ENCODE measurements at places on chromosomes 6 and 20. TPM values are rescaled to one million over a fixed set of nuclear protein-coding genes. Genes with fewer than 3 reads are reported as not detected.
A peak's percentile ranks its signal among the peaks of the same experiment; 100 is the strongest.

ADGB gene
- total RNA-seq, result not detected

GRCh38 chr6:47247227-47247797 lies 62.4 kb downstream of the TNFRSF21 start:
- no peaks in the 10 kb centered on the region for H3K36me3 ChIP-seq
- no peaks in the 10 kb centered on the region for H3K27me3 ChIP-seq
- H3K4me3 ChIP-seq, result no peak overlapping the region
- peak; percentile 9 for DNase-seq
- peaks cover 27% of the 10 kb centered on the region for H3K4me1 ChIP-seq

GRCh38 chr6:19812512-19813119 lies 24.6 kb upstream of the ID4 start:
- peak; percentile 36 for DNase-seq
- peaks cover 70% of the 10 kb centered on the region for H3K27me3 ChIP-seq
- H3K4me3 ChIP-seq, result no peak overlapping the region

GRCh38 chr6:73036689-73037088 lies 188.6 kb downstream of the KHDC1L start:
- no peaks in the 10 kb centered on the region for H3K27me3 ChIP-seq
- peaks cover 10% of the 10 kb centered on the region for H3K4me1 ChIP-seq
- H3K27ac ChIP-seq, result no peak overlapping the region
- H3K4me3 ChIP-seq, result no peak overlapping the region
- H3K36me3 ChIP-seq, result peaks cover 10% of the 10 kb centered on the region
- no peak for DNase-seq

DNA sequence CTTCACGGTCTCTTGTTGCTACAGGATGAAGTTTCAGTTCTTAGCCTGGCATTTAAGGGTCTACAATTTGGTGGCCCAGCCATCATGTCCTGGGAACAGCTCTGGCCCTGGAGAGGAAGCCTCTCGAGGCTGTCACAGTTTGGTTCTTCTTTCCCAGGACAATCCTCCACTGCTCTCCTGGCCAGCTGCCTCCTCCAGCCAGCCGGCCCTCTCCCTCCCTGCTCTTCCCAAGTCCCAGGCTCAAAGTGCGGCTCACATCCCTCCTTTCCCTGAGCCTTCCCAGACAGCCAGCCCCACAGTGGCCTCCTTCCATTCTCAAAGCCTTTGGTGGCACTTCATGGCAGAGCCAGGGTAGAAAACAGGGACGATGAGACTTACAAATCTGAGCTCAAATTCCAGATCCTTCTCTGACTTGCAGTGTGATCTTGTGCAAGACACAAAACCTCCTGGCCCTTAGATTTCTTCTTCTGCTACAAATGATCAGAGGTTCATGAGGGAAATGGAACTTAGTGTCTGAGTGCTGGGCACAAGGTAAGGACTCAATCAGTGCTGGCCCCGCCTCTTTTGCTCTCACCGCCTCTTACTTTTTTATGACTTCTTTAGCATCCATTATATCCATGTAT lies 223.8 kb upstream of the ECI2 start:
- H3K36me3 ChIP-seq, result peaks cover 6% of the 10 kb centered on the region

DNA sequence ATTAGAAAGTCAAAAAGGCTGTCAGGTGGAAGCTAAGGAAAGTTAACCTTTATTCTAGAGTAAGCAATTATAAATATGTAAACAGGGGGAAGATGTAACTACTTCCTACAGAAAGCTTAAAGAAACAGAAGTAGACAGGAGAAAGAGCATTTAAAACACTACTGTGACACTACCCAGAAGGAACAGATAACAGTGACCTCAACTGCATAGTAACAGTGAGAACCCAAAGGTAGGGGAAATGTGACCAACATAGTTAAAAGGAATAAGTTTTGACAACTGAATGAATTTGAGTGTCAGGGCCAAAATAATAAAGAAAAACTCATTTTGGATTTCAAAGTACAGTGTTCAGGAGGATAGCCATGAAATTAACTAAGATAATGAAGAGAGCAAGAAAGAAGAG lies 43.5 kb downstream of the IBTK start:
- peak overlapping the region; percentile 43 for H3K27ac ChIP-seq
- no peaks in the 10 kb centered on the region for H3K27me3 ChIP-seq
- peaks cover 84% of the 10 kb centered on the region for H3K36me3 ChIP-seq
- no peak for DNase-seq
- no peak overlapping the region for H3K4me3 ChIP-seq

DNA sequence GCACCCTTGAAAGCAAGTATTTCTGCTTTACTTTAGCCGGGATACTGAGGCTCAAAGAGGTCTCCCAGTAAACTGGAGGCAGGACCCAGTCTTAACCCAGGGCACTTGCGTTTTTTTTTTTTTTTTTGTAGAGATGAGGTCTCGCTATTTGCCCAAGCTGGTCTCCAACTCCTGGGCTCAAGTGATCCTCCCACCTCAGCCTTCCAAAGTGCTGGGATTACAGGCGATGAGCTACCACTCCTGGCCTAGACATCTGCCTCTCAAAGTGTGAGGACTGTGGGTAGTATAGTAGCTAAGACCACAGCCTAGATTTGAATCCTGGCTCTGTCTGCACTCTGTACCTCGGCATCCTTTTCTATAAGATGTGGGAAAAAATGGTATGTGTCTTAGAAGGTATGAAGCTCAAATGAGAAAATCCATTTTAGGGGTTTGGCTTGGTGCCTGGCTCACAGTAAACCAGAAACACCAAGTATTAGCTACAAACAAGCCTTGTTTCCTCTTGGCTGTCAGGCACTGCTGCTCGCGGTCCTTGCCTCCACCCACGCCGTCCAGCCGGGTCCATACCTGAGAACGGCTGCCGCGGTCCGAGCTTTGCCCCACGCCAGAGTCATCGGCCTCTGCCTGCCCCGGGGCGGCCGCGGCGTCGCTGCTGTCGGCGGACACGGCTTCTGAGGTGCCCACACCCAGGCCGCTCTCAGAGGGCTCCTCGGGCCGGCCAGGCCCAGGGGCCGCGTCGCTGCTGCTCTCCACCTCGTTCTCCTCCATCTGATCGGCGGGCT lies 1.2 kb downstream of the ZNF335 start:
- H3K36me3 ChIP-seq, result peaks cover 41% of the 10 kb centered on the region
- H3K27me3 ChIP-seq, result no peaks in the 10 kb centered on the region
- H3K27ac ChIP-seq, result peak overlapping the region; percentile 100
- DNase-seq, result no peak
- H3K4me3 ChIP-seq, result peak overlapping the region; percentile 71

- DNase-seq, result no peak
- H3K27me3 ChIP-seq, result no peaks in the 10 kb centered on the region
- H3K4me1 ChIP-seq, result peaks cover 9% of the 10 kb centered on the region
- H3K4me3 ChIP-seq, result no peak overlapping the region
- H3K36me3 ChIP-seq, result no peaks in the 10 kb centered on the region
- H3K27ac ChIP-seq, result no peak overlapping the region
Observed at GRCh38 chr6:131042664-131043063, 20.4 kb downstream of the EPB41L2 start.

GRCh38 chr20:44405257-44405656 lies 49.8 kb downstream of the HNF4A start:
- H3K4me3 ChIP-seq, result no peak overlapping the region
- peak overlapping the region; percentile 14 for H3K27ac ChIP-seq
- H3K27me3 ChIP-seq, result no peaks in the 10 kb centered on the region
- H3K4me1 ChIP-seq, result peaks cover 19% of the 10 kb centered on the region
- DNase-seq, result no peak

DNA sequence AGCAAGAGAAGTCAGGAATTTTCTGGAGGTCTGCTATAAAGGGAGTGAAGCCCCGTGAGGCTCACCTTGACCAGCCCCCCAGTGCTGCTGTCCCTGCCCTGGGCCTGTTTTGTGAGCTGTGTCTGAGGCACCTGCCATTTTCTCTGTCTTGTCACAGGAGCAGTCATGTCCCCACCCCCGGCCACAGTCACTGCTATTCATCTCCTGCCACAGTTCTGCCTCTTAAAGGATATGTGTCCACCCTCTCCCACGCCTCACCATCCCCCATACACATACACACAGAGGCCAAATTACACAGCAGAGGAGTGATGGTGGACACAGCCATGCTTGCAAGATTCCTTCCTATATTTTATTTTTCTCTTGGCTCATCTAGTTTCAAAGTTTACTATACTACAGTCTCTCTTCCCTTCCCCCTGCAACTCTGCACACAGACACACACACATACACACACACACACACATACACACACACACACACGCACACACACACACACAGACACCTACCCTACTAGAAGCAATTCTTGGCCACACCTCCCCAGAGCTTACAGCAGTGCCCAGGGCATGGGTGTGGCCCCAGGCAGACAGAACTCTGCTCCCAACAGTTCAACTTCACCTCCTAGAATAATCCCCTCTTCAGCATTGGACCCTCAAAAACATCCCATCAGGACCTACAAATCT lies 68.7 kb upstream of the TAB2 start:
- DNase-seq, result peak; percentile 41
- no peak overlapping the region for H3K27ac ChIP-seq
- H3K36me3 ChIP-seq, result peaks cover 4% of the 10 kb centered on the region
- H3K27me3 ChIP-seq, result no peaks in the 10 kb centered on the region
- peaks cover 22% of the 10 kb centered on the region for H3K4me1 ChIP-seq
- no peak overlapping the region for H3K4me3 ChIP-seq

- H3K4me3 ChIP-seq, result no peak overlapping the region
- H3K27me3 ChIP-seq, result no peaks in the 10 kb centered on the region
- peaks cover 29% of the 10 kb centered on the region for H3K4me1 ChIP-seq
- peak overlapping the region; percentile 89 for H3K27ac ChIP-seq
Observed at GRCh38 chr6:35024551-35025054, 116.5 kb downstream of the TCP11 start.

GSTA4 gene
- total RNA-seq, result 5.3 TPM

- no peak for DNase-seq
- no peaks in the 10 kb centered on the region for H3K4me1 ChIP-seq
- no peaks in the 10 kb centered on the region for H3K27me3 ChIP-seq
Observed at GRCh38 chr6:155534678-155535077, 79.0 kb upstream of the NOX3 start.

DNA sequence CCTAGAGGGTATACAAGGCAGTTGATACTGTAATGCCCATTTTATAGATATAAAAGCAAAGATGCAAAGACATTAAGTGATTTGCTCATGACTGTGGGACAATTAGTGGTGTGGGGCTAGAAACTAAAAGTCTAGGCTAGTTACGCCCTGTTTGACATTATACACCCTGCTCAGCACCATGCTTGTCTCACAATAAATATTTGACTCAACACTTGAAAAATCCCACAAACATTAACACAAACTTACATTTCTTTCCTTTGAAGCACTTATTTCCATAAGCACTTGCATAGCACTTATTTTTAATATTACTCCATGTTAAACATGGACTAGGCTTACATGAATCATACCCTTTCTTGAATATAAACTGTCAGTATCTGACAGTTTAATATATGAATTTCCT lies 36.5 kb upstream of the SNRPB2 start:
- H3K4me3 ChIP-seq, result no peak overlapping the region
- no peak overlapping the region for H3K27ac ChIP-seq
- no peaks in the 10 kb centered on the region for H3K4me1 ChIP-seq
- no peaks in the 10 kb centered on the region for H3K36me3 ChIP-seq
- DNase-seq, result no peak

DNA sequence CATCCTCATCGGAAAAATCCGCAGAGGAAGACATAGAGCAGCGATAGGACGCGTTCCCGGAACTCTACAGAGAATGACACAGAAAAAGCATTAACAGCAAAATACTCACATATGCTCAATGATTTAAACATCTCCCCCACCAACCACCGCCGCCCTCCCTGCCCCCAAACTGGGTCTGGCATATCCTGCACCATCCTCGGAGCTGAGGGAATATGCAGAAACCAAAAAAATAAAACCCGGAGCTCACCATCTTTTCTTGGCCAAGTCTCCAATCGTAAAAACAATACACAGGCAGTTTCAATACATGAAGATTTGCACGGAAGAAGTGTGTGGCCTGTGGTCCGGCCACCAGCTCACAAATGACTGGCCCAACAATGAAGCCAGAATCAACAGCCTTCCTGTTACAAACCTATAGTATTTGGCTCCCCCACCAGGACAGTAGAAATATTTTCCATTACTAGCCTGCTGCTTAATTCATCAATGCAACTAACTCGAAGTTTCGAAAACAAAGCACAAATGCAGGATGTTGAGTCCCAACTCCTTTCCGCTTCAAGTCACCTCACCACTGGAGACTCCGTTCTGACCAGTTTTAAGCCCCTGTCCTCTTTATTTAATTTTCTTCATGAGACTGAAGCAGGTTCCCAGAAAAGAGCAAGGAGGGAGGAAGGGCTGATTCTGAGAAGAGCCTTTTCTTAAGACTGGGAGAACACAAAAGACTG lies 103.2 kb upstream of the BEND6 start:
- no peaks in the 10 kb centered on the region for H3K27me3 ChIP-seq
- H3K36me3 ChIP-seq, result peaks cover 11% of the 10 kb centered on the region
- H3K27ac ChIP-seq, result peak overlapping the region; percentile 56
- H3K4me1 ChIP-seq, result peaks cover 35% of the 10 kb centered on the region

DNA sequence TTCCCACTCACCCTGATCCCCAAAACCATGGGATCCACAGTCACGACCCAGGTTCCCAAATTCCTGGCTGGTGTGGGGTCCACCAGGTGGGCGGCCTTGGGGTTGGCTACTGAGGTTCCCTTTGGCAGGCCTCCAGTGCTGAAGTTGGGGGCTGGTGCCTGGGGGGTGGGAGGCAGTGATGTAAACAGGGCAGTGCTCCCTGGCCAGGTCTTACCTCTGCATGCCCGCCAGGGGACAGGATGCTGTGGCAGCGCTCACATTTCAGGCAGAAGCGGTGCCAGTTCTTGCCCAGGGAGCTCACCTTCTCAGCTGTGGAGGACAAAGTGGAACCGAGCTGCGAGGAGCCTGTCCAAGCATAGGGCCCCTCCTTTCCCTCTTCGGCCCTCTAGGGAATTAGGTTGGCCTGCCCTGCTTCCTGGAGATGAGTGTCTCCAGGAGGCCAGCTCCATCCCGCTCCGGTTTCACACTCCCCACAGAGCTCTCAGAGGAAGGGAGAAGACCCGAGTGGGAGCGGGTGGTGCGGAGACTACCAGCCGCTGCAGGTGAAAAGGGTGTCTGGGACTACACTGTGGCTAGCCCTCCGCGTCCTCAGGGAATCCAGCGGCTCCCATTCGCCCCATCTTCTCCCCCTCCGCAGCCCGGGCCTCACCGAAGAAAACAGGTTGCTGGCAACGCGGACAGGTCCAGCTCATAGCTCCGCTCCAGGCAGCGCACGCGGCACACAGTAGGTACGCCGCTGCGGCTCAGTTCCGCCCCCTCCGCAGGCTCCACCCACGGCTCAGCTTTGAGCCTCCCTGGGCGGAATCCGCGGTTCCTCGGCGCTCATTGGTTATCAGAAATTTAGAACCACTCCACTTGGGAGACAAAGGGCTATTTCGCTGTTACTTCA lies at the start of gene CRIP3:
Gene CRIP3, minus strand, starts transcription at position 726 of the 889 bp plus-strand sequence. Its CDS starts 34 bp downstream, at position 692.
- H3K27me3 ChIP-seq, result no peaks in the 10 kb centered on the region
- H3K4me1 ChIP-seq, result no peaks in the 10 kb centered on the region
- no peak within 1 kb of the TSS for H3K27ac ChIP-seq
- DNase-seq, result peak; percentile 56
- no peaks in the 10 kb centered on the region for H3K36me3 ChIP-seq
- H3K4me3 ChIP-seq, result peak within 1 kb of the TSS; percentile 61

CTSZ gene
- total RNA-seq, result 103 TPM

MBOAT1 gene
- 6.3 TPM for total RNA-seq

BPIFB4 gene
- total RNA-seq, result not detected

- H3K4me1 ChIP-seq, result no peaks in the 10 kb centered on the region
- H3K4me3 ChIP-seq, result no peak overlapping the region
- H3K36me3 ChIP-seq, result peaks cover 8% of the 10 kb centered on the region
- no peak overlapping the region for H3K27ac ChIP-seq
- H3K27me3 ChIP-seq, result peaks cover 5% of the 10 kb centered on the region
Observed at GRCh38 chr6:27088068-27088467, 159.4 kb upstream of the PRSS16 start.

GRCh38 chr20:37776049-37776448 lies 82.2 kb downstream of the CTNNBL1 start:
- no peak for DNase-seq
- H3K27me3 ChIP-seq, result no peaks in the 10 kb centered on the region
- no peak overlapping the region for H3K27ac ChIP-seq
- H3K4me1 ChIP-seq, result peaks cover 5% of the 10 kb centered on the region
- H3K36me3 ChIP-seq, result peaks cover 7% of the 10 kb centered on the region

GZF1 gene
- total RNA-seq, result 19.9 TPM

TMEM244 gene
- not detected for total RNA-seq

NKAPL gene
- not detected for total RNA-seq

Data from MCF 10A (cell line).